ENCODE measurements at places on chromosomes 13 and 19.

DNA sequence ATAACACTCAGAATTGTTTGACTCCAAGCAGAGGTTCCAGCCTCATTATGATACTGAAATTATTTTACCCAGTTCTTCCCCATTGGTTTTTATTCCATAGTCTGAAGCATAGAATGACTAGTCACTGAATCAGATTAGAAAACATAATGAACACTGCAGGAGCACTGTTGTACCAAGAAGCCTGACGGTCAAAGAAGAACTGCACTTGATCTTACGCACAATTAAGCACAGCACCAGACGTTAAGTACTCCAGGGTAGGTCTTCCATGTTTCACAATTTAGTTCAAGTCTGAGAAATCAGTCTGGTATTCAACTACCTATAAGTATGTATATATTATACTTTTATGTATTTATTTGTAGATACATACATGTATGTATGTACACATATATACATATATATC, 973.5 kb upstream of the SPRY2 start:
- DNase-seq = no peak

- DNase-seq = no peak
Observed at GRCh38 chr19:49067554-49067953, 2.9 kb upstream of the NTF4 start.

GRCh38 chr19:2060884-2061494, 9.9 kb upstream of the MKNK2 start:
- DNase-seq = peak; percentile 76

GRCh38 chr13:52371736-52372247, 34.2 kb downstream of the THSD1 start:
- DNase-seq = peak; percentile 29

DNA sequence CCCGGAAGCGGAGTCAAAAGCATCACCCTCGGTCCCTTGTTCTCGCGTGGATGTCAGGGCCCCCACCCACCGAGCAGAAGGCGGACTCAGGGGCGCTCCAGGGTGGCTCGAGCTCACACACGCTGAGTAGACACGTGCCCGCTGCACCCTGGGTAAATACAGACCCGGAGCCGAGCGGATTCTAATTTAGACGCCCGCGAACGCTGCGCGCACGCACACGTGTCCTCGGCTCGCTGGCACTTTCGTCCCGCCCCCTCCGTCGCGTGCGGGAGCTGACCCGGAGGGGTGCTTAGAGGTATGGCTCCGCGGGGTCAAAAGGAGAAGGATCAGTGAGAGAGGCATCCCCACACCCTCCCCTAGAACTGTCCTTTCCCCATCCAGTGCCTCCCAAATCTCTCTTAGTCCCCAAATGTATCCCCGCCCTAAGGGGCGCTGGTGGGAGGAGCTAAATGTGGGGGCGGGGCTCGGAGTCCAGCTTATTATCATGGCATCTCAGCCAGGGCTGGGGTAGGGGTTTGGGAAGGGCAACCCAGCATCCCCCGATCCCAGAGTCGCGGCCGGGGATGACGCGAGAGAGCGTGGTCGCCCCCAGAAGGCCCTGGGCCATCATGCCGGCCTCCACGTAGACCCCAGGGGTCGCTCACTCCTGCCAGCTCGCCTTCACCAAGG, 451 bp upstream of the ICAM5 start:
- no peak for DNase-seq

DNA sequence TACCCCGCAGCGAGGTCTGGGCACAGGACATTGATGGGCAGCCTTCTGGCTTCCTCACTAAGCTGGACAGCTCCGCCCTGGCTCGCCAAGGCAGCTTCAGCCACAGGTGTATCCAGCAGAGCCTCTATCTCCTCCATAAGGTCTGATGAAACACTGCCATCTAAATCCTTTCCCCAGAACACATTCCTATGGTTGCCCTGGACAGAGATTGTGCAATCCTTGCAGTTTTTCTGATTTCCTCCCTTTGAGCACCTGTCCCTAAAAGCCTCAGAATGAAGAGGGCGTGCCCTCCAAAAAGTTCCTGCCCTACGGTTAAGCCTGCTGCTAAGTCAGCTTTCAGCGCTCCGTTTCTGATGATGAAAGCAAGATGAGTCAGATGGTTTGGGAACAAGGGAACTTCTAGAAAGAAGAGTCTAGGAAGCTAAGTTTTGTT, 21.0 kb downstream of the CLEC4M start:
- no peak for DNase-seq

DNA sequence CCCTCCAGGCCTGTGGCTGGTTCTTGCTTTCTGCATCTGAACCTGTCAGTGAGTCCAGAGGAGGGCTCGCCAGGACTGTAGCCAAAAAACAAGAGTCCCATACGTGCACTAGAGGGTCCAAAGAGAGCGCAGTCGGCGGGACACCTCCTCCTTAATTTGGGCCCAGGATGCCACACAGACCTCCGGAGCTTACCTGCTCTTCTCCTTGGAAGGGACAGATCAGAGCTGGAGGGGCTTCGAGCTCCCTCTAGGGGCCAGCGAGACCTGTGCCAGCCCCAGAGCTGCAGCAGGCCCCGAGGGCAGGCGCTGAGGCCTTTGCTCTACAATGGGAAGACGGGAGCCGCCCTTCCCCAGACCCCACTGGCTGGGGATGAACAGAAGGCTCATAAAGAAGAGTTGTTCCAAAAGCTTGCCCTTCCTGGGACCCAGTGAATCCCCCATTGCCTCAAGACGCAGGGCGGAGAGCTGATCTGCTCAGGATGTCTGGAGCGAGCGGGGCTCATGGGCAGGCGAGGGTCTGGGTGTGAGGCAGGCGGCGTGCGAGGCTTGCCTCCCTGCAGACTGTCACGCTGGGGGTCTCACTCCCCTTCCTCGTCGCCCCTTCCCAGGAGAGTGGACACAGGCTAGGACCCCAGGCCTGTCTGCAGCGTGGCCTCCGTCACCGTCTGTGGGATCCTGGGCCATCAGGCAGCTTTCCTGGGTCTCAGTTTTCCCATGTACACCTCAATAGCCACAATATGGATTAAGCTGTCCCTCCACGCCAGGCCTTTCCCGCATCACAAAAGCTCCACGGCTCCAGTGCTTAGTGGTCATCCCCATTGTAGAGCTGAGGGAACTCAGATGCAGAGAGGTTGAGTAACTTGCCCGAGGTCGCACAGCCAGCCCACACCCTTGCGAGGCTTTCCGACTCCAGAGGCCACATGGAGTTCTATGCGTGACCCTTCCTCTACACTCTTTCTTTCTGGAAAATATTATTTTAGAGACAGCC, 46.9 kb upstream of the VSTM2B start:
- DNase-seq = peak; percentile 12

DNA sequence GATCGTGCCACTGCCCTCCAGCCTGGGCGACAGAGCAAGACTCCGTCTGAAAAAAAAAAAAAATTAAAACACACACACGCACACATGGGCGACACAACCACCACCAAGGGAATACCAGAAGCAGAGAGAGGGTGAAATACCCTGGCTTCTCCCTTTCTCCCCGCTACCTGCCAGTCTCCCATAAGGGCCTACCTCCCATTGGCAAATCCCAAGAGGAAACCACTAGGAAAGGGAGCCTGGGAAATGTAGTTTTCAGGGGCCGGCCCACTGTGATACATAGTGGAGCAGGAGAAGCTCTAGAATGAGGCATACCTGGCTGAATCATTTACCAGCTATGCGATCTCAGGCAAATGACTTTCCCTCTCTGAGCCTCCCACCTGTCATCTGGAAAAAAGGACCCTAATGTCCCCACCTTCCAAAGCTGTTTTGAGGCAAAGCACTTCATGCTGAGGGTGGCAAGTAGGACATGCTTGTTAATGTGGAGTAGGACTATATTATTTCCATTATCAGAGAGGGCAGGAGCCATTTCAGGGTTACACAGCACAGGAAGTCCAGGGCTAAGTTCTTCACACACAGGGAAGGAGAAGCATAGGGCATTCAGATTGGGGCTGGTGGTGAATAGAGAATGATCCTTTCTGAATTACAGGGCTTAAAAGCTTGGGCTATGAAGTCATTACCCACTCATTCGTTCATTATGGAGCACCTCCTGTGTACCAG, 14.3 kb upstream of the HNRNPUL1 start:
- no peak for DNase-seq

DNA sequence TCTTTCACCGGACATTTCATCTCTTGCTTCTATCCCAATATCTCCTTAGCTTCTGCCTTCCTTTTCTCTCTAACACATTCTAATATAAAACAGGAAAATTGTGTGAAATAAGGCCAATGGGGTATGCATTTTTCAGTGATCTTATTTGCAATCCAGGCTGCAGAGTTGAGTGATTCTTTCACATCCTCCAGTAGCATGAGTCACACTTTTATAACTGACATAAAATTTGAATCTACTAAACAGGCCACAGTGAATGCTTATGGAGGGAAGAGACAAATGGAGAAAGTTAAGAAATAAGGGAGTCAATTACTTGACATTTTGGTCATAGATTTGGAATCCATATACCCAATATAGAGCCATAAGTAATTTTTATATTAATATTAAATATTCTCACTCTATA, 1037.0 kb upstream of the SPRY2 start:
- DNase-seq = no peak

- DNase-seq = no peak
Observed at GRCh38 chr13:108322206-108322824, 52.8 kb downstream of the TNFSF13B start.

GRCh38 chr19:6095760-6096159, 14.5 kb downstream of the RFX2 start:
- no peak for DNase-seq

DNA sequence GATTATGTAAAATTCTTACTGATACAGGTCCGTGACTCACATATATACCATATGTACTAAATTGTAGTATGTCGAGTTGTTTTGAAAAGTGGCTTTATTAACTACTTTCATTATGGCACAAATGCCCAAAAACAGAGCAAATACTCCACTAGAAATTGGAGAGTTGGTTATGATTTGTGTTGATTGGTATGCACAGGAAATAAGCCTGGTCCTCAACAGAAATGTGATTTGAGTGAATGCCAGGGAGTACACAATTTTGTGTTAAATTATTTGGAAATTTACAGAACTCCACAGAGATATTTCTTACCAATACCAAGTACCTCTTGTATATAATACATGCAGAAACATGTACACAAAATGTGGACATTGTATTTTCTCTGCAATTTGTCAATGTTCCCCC, 676.7 kb downstream of the PCDH9 start:
- DNase-seq = no peak

GRCh38 chr13:46866150-46866549, 30.7 kb downstream of the HTR2A start:
- DNase-seq = peak; percentile 31

DNA sequence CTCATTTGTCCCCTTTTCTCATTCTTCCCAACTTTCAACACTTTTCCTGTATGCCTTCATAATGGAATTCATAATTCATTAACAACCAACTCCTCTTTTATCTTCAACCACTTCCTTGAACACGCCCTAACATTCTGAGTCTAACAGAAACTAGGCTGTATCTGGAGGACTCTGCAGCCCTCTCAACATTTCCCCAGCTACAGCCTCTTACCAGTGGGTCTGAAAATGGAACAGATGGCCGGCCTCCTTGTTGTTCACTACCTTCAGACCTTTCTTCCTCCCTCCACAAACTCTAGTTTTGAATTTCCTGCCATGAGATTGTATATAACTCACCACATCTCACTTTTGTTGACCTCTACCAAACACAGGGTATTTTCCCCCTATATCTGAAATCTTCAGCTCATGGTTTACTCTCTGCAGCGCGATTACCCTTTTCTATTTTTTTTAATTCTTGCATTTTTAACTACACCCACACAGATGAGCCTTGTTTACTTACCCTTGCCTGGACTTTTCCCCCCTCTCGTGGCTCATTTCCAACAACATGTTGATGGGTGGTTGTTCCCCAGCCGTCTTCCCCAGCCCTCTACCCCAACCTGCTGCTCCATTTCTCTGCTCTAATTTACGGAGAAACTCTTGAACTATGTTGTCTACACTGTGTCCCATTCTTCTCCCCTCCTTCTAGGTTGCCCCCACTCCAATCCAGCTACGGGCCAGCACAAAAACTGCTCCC, 846 bp downstream of the ZNF790 start:
- DNase-seq = no peak

GRCh38 chr19:30029721-30030510, 87.9 kb downstream of the URI1 start:
- DNase-seq = peak; percentile 23

- no peak for DNase-seq
Observed at GRCh38 chr13:45828256-45828968, 23.1 kb downstream of the SIAH3 start.

GRCh38 chr13:20136781-20137703, 23.8 kb downstream of the GJA3 start:
- DNase-seq = no peak

DNA sequence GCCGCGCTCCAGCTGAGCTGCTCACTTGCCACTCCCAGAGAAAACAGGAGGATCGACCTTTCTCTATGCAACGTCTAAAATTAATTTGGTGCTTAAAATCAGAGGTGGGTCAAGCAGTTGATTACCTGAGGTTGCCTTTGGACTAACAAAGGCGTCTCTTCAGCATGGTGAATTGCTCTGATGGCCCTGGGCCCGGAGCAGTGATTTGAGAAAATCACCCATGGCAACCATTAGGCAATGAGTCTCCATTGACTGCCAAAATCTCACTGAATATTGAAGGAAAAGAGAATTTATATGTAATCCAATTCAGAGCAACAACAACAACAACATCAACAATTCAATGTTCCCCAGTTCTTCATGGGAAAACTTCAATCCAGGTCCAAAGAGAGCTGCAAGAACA, 61.8 kb downstream of the IRS2 start:
- DNase-seq = no peak

DNA sequence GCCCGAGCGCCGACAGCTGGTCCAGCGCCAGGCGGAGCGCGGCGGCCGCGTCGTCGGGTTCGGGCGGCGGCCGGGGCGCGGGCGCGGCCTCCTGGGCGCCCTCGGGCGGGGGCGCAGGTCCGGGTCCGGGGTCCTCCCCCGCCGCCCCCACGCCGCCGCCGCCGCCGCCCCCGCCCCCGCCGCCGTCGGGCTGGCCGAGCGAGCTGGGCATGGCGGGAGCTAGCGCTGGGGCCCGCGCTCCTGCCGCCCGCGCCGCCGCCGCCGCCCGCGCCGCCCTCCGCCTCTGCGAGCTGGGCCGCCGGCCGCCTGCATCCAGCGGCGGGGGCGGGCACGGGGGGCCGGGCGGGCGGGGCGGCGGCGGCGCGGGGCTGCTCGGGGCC, 287 bp downstream of the MEX3D start:
- DNase-seq = no peak

GRCh38 chr13:30362869-30363268, 55.5 kb upstream of the KATNAL1 start:
- DNase-seq = no peak

DNA sequence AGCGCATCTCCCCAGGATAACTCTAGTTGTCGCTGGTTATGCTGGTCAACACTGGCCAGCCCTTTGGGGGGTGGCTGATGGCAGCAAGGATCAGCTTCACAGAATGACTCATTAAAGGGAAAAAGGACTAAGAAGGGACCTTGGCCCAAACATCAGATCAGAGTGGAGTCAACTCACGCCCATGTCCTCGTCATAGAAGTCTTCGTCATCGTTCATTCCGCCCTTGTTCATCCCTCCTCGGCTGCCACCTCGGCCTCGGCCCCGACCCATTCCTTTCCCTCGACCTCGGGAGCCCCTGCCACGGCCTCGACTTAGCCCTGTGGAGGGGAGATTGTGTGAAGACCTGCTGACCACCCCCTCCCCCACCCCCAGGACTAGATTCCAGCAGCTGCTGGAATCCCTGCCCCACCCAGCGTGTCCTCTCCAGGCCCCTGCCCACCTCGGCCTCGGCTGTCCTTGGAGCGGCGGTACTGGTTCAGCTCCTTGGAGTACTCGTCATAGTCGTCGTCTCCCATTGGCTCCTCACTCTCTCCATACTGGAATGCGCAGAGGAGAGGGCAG, 28.6 kb downstream of the ZC3H4 start:
- DNase-seq = no peak
